ENCODE measurements at places on chromosomes 13 and 19. TPM values are rescaled to one million over a fixed set of nuclear protein-coding genes. Genes with fewer than 3 reads are reported as not detected.

DNA sequence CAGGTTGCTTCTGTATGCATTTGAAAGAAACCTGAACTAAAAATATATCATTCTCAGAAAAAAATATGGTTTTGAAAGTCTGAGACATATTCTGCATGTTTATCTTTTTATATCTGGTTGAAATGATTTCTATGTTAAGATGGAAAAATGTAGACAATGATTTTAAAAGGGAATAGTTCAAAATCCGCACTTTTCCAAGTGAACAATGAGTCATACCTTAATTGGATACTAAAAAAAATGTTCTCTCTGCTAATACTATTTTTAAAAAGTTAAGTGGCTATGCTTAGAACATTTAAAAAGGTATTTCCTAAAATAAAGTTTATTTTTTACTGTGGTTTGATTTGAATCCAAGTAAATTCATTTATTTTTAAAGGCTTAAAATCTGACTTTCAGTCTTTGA is 801.4 kb downstream of the SLITRK6 start:
- no peak for DNase-seq

DNA sequence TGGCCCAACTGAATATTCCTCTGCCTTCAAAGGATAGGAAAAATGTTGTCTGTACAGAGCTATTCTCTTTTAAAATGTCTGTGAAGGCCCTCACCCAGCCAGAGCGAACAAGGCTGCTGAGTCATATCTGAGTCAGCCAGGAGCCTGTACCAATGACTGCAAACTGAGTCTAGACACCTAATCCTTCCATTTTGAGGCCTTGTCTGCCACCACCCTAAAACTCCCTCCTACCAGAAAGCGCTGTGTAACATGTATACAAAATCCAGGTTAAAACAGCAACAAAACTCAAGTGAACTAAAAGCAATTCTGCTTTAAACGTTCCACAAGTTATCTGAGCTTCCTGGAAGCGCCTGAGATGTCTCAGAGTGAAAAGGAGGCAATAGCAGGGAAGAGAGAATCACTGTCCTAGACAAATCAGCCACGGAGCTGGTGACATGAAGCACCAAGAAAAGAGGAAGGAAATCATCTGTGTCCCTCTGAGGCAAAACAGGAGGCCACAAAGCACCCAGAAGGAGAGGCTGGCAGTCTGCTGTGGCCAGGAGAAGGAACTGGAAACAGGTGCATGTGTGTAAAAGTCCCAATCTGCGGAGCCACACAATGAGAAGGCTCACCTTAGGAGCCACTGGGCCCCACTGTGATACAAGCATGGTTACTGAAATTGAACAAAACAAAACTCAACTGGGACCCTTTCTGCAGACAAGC is 10.2 kb downstream of the DHRS12 start:
- no peak for DNase-seq

GRCh38 chr19:46906221-46906620 is 45.4 kb downstream of the ARHGAP35 start:
- DNase-seq: no peak

DNA sequence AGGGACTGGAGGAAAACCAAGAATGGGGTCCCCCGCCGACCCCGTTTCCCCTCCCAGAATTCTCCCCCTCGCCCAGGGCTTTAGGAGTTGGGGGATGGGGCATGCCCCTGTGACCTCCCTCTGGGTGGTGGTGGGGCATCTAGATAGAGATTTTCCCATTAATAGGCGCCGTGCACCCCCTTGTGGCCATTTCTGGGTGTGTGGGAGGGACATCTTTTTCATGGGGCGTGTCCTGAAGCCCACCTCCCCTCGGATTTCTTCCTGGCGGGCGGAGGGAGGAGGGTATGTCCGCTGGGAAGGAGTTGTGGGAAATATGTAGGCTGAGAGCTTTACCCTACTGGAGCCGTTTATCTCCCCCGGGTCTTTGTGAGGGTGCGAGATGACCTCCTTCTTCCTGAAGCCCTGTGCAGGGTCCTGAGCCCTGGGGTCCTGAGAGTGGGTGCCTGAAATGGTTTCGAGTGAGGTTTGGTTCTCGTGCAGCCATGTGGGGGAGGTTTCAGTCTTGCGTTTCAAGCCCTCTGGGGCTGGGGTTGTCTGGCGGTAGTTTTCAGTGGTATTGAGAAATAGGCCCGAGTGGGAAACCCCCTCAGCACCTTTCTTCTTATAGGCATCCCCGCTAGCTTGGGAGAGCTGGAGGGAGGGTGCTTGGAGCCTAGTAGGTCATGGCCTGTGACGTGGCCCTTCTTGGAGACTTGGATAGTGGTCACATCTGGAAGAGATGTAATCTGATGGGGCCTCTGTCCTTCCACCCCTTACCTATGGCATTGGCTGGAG is 1.0 kb downstream of the PRMT1 start:
- peak; percentile 91 for DNase-seq

DNA sequence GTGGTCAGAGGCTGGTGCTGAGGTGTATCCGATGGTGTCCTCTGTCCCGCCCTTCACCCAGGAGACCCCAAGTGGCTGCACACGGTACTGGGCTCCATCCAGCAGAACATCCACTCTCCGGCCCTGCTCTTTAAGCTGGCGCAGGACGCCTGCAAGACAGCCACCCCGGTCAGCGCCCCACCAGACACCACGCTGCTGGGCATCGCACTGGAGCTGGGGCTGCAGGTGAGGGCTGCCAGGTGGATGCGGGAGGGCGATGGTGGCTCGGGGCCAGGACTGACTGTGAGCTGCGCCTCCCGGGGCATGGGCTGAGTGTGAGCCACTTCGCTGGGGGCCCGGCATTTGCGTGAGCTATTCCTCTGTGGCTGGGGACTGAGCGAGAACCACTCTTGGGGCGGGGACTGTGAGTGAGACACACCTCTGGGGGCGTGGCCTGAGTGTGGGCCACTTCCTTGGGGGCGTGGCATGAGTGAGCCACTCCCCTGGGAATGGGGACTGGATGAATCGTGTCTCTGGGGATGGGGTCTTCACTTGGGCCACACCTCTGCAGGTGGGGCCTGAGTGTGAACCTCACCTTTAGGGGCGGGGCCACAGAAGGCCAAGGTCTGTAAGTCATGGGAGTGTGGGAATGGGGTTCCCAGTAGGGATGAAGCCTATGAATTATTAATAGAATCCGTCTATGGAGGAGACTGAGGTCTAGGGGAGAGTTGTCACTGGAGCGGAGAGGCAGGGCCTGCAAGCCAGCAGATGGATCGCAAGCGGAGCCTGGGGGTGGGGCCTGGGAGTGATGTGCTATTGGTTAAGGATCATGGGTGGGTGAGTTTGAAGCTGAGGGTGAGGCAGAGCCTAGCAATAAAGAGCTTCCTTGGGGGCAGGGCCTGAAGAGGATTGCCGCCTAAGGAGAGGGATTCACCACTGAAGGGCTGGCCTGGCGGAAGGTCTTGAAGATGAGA is 30.5 kb downstream of the ZSWIM4 start:
- no peak for DNase-seq

DNA sequence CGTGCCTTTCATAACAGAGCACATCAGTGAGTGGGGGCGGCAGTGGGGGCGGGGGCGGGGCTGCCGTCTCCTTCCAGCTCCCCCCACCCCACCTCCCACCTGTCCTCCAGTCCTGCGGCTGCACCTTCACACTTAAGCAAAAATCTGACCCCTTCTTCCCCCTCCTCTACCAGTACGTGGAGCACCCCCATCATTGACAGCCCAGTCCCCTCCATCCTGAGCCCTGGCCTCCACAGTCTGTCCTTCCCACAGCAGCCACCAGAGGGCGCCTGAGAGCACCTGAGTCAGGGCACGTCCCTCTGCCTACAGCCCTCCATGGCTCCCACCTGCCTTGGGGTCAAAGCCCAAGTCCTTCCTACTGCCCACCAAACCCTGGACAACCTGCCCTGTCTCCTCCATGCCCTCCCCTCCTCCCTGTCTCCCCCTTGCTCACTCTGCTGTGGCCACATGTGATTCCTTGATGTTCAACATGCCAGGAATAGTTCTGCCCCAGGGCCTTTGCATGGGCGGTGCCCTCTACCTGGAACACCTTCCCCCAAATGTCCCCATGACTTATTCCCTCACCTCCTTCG is 4.0 kb downstream of the EBI3 start:
- peak; percentile 35 for DNase-seq

GRCh38 chr13:25171517-25172302 is at the start of gene AMER2:
TSS of gene AMER2 (minus strand) at chr13:25172288. CDS start at chr13:25171619, 669 bp downstream.
- DNase-seq: peak; percentile 73

GRCh38 chr19:46404055-46404752 is 9.2 kb downstream of the CCDC8 start:
- DNase-seq: peak; percentile 82

PSG3 gene
- polyA plus RNA-seq: not detected

DCT gene
- polyA plus RNA-seq: 0.02 TPM

CLEC4G gene
- polyA plus RNA-seq: 0.31 TPM

CABP5 gene
- 0.14 TPM for polyA plus RNA-seq

CPB2 gene
- 19.7 TPM for polyA plus RNA-seq

GMIP gene
- polyA plus RNA-seq: 13.2 TPM

CCDC169 gene
- 0.14 TPM for polyA plus RNA-seq

KDELR1 gene
- 156 TPM for polyA plus RNA-seq

TSKS gene
- 0.65 TPM for polyA plus RNA-seq

SYCN gene
- polyA plus RNA-seq: not detected

NAT14 gene
- 22.6 TPM for polyA plus RNA-seq

KL gene
- 1.4 TPM for polyA plus RNA-seq

All from lung (tissue), 17 donors.